ENCODE measurements at places on chromosomes 3 and 15. TPM values are rescaled to one million over a fixed set of nuclear protein-coding genes. Genes with fewer than 3 reads are reported as not detected.

The KBTBD8 gene
- total RNA-seq = 4.1 TPM

The ARID3B gene
- total RNA-seq = 8.6 TPM

The LTK gene
- total RNA-seq = under 0.01 TPM

The STRIT1 gene
- total RNA-seq = not detected

The C3orf22 gene
- total RNA-seq = not detected

The GPR149 gene
- not detected for total RNA-seq

The GP5 gene
- under 0.01 TPM for total RNA-seq

All from nasal cavity respiratory epithelium epithelial cell of viscerocranial mucosa (primary cell).